Fibroblast of villous mesenchyme (primary cell): ENCODE measurements at places on chromosomes 13 and 19. TPM values are rescaled to one million over a fixed set of nuclear protein-coding genes. Genes with fewer than 3 reads are reported as not detected.

The SMIM24 gene
- total RNA-seq: not detected in 2 replicates

The ELSPBP1 gene
- not detected in 2 replicates for total RNA-seq

The FCAR gene
- total RNA-seq: not detected in 2 replicates

The PDE4A gene
- 3.9 and 4.8 TPM in 2 replicates for total RNA-seq

The PRX gene
- 0.86 and 1.9 TPM in 2 replicates for total RNA-seq

The SLC44A2 gene
- total RNA-seq: 81.8 and 88.5 TPM in 2 replicates

The RAB3D gene
- 8.7 and 9.1 TPM in 2 replicates for total RNA-seq

The TRPC4 gene
- total RNA-seq: 28.3 and 37.6 TPM in 2 replicates

The DAND5 gene
- not detected in 2 replicates for total RNA-seq

The KPNA3 gene
- total RNA-seq: 26.1 and 36.7 TPM in 2 replicates

The ATP8A2 gene
- total RNA-seq: under 0.01 and 0.32 TPM in 2 replicates
